ENCODE measurements at places on chromosomes 13 and 19.

DNA sequence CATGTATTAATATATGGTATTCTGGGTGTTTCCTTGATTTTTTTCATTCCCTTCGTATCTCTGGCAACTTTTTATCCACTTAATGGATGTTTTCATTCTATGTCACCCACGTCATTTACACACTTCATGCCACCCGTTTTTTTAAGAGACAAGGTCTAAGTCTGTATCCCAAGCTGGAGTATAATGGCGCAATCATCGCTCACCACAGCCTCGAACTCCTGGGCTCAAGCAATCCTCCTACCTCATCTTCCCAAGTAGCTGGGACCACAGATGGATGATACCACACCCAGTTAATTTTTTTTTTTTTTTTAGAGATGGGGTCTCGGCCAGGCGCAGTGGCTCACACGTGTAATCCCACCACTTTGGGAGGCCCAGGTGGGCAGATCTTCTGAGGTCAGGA lies 3.4 kb upstream of the VASP start:
- H3K4me3 ChIP-seq: no peak overlapping the region
- peaks cover 15% of the 10 kb centered on the region for H3K4me1 ChIP-seq
- no peaks in the 10 kb centered on the region for H3K36me3 ChIP-seq

DNA sequence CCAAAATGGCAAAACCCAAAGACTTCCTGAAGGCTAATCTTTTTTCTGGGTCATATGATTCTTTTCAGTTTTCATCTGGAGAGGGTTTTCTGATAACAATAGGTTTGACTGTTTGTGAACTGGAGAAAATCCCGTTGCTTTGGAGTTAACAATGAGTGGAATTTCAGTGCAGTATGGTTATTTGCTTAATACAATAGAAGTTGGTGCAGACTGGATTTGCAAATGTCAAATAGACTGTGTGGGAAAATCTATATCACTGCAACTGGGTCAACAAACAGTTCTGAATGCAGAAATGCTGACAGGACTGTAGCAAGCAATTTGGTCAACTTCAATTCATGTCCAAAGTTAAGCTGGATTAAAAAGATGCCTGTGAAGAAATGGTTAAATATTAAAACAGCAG lies 267.5 kb upstream of the ARGLU1 start:
- DNase-seq: no peak
- no peaks in the 10 kb centered on the region for H3K27me3 ChIP-seq
- H3K36me3 ChIP-seq: no peaks in the 10 kb centered on the region

DNA sequence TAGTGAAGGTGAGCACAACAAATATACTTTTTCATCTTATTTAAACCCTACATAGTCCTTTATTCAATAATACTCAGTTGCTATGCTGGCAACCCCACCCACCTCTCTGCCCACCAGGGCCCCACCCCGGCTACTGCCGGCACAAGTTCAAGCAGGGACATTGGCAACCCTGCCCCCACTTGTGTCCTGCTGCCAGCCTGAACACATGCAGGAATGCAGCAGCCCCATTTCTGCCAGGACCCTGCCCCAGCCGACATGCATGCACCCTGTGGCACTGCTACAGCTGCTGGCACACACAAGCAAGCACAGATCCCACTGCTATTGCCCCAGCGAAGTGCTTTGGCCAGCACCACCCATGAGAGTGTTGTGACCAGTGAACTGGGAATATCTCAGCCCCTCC lies 289.8 kb downstream of the COG6 start:
- no peaks in the 10 kb centered on the region for H3K27me3 ChIP-seq
- no peak for DNase-seq
- H3K27ac ChIP-seq: no peak overlapping the region
- no peaks in the 10 kb centered on the region for H3K36me3 ChIP-seq
- H3K4me1 ChIP-seq: no peaks in the 10 kb centered on the region
- no peak overlapping the region for H3K4me3 ChIP-seq

DNA sequence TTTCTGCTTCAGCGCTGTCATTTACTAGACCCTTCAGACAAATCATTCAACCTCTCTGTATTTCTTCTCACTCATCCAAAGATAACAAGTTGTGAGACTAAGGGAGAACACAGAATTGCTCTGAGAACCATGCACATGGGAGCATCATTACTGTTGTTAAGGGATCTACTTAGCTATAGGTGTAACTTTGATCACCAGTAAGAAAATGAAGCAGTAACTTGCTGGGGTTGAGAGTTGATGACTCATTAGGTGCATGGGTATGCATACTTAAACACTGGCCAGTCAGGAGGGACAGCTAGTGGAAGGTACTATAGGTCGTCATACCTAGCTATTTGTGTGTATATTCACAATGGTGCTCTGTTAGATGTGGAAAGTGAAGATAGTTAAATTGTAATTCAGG lies 61.5 kb downstream of the B3GLCT start:
- H3K27ac ChIP-seq: no peak overlapping the region
- no peak for DNase-seq
- H3K4me1 ChIP-seq: no peaks in the 10 kb centered on the region
- H3K36me3 ChIP-seq: peaks cover 4% of the 10 kb centered on the region
- no peak overlapping the region for H3K4me3 ChIP-seq

DNA sequence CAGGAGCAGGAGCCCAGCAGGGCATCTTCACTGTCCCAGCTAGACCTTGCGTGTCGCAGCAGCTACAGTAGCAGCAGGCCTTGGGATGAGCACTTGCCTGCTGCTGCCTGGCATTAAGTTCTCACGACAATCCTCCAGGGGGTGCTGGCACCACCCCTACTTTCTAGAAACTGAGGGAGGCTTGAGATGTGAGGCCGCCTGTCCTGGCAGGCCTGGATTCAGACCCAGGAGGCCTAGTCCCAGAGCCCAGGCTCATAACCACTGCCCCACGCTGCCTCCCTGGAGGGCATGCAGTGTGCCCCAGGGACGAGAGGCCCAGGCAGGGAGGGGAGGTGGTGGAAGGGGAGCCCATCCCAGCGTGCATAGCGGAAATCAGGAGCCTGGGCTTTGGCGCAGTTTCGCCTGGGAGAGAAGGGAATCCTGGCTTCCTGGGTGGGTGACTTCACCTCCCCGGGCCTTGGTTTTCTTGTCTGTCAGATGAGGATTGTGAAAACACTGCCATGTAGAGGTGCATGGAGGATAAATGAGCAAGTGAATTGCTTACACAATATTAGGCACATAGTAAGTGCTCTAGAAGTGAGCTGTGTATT lies 26.1 kb downstream of the PPP5C start:
- H3K36me3 ChIP-seq: peaks cover 16% of the 10 kb centered on the region
- DNase-seq: no peak
- H3K27ac ChIP-seq: no peak overlapping the region
- no peaks in the 10 kb centered on the region for H3K27me3 ChIP-seq
- H3K4me1 ChIP-seq: peaks cover 8% of the 10 kb centered on the region

- peaks cover 85% of the 10 kb centered on the region for H3K36me3 ChIP-seq
- no peaks in the 10 kb centered on the region for H3K27me3 ChIP-seq
- no peak overlapping the region for H3K4me3 ChIP-seq
- no peak for DNase-seq
These were observed 14.0 kb downstream of the SYMPK start for GRCh38 chr19:45848922-45849321.

DNA sequence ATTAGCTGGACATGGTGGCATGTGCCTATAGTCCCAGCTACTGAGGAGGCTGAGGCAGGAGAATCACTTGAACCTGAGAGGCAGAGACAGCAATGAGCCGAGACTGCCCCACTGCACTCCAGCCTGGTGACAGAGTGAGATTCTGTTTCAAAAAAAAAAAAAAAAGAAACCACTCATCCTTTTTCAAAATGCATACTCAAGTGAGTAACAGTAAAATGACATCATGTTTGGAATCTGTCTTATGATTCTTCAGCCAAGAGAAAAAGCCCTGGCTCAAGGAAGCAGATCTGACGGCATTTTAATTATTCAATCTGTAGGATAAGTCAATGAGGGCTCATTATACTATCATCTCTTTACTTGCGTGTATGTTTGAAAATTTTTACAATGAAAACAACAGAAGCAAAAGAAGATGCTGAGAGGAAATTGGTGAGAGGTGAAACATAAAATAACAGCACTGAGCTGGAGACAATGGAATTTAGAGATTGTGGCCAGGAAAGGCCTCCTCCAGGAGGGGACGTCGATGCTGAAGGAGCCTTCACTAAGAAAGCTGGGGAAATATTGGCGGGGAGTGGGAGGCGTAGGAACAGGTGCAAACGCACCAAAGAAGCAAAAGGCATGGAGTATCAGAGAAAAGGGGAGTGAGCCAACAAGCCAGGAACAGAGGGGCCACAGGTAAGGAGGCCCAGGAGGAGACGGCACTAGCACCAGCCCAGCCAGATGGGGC lies 12.9 kb upstream of the CCNE1 start:
- no peaks in the 10 kb centered on the region for H3K27me3 ChIP-seq
- H3K27ac ChIP-seq: no peak overlapping the region
- no peak for DNase-seq
- no peak overlapping the region for H3K4me3 ChIP-seq

GRCh38 chr13:97417698-97418097 lies 16.3 kb upstream of the RAP2A start:
- DNase-seq: no peak
- no peaks in the 10 kb centered on the region for H3K36me3 ChIP-seq
- H3K27ac ChIP-seq: no peak overlapping the region
- H3K27me3 ChIP-seq: no peaks in the 10 kb centered on the region
- no peak overlapping the region for H3K4me3 ChIP-seq

- H3K4me1 ChIP-seq: peaks cover 9% of the 10 kb centered on the region
- no peak overlapping the region for H3K27ac ChIP-seq
- no peak overlapping the region for H3K4me3 ChIP-seq
- H3K27me3 ChIP-seq: no peaks in the 10 kb centered on the region
These were observed 3.3 kb upstream of the MYADM start for GRCh38 chr19:53864308-53864836.

- no peak overlapping the region for H3K27ac ChIP-seq
- no peaks in the 10 kb centered on the region for H3K4me1 ChIP-seq
- H3K27me3 ChIP-seq: no peaks in the 10 kb centered on the region
- no peak overlapping the region for H3K4me3 ChIP-seq
These were observed 354.4 kb upstream of the DACH1 start for GRCh38 chr13:72221276-72221962.

DNA sequence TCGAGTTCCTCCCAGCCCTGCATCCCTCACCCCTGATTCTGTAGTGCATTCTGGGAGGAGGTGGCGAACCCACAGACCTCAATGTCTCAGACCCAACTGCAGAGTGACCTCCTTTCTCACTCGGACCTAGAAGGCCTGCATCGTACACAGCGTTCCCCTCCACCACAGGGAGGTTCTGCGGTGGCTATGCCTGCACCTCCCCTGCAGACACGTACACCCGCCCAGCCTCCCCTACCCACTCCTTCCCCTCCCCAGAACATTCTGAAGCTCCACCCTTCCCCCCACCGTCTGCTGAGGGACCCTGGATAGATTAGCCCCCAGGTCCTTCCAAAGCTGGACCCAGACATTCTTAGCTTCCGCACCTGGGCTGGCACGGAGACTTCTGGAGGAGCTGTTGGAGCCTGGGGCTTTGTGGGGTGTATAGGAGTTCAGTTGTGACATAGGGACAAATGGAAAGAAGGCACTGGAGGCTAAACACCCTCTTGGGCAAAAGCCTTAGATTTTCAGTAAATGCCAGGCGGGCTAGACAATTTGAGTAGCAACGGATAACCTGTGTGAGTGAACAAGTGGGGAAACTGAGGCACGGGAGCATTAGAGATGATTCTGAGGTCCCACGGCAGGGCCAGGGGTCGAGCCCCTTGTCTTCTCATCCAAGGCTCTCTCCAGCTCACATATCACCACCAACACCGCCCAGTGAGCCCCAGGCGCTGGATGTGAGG lies 420 bp upstream of the FSD1 start:
- H3K27ac ChIP-seq: no peak overlapping the region
- H3K4me3 ChIP-seq: no peak overlapping the region
- no peaks in the 10 kb centered on the region for H3K4me1 ChIP-seq
- H3K36me3 ChIP-seq: no peaks in the 10 kb centered on the region
- DNase-seq: no peak

DNA sequence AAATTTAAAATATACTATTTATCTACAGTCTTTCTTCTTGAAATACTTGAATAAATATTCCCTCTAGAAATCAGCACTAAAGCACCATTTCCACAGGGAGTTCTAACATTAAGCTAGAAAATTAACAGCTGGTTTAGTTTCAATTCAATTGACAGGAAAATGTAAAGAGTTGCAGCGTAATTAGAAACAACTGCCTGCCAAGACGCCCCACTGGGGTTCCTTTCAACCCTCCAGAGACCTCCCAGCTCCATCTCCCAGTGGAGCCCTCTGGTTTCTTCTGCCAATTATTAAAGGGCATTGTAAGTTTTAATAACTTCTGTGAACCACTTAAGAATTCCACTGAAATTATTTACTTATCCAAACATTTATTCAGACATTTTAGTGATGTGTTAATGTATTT lies 4.2 kb downstream of the GJA3 start:
- H3K36me3 ChIP-seq: no peaks in the 10 kb centered on the region
- peaks cover 17% of the 10 kb centered on the region for H3K4me1 ChIP-seq
- no peak overlapping the region for H3K27ac ChIP-seq
- H3K4me3 ChIP-seq: no peak overlapping the region

GRCh38 chr13:114212158-114212495 lies 22.6 kb upstream of the CDC16 start:
- H3K4me1 ChIP-seq: no peaks in the 10 kb centered on the region
- DNase-seq: peak; percentile 1
- no peaks in the 10 kb centered on the region for H3K36me3 ChIP-seq
- no peaks in the 10 kb centered on the region for H3K27me3 ChIP-seq

DNA sequence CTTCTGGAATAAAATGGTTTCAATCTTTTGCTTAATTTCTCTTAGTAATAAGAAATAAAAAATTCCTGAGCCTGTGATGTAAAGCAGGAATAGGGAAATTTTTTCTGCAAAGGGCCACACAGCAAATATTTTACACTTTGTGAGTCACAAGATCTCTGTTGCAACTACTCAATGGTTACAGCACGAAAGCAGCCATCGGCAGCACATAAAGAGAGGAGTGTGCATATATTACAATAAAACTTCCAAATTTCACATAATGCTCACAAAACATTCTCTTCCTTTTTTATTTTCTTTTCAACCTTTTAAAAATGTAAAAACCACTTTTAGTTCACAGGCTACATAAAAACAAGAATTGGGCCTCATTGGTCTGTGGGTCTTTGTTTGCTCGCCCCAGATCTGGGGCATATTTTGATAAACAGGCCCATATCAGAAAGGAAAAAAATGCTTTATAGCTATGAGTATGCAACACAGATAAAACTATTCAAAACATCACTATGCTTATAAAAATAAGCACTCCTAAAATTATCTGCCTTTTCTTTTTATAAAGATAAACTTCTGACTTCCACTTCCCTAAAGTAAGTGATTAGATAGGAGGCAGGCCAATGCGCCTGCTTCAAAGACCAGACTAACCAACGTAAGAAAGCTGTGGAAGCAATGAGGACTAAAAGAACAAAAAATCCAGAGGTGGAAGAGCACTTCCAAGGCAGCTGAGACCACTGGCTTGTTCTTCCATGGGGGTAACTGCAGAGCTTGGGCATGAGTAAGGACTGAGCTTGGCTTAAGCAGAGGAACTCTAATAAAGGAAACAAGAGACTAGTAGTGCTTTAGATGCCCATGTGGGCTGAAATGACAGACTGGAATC lies 26.5 kb downstream of the MYCBP2 start:
- no peaks in the 10 kb centered on the region for H3K27me3 ChIP-seq
- H3K27ac ChIP-seq: no peak overlapping the region
- no peaks in the 10 kb centered on the region for H3K36me3 ChIP-seq
- no peak for DNase-seq
- no peak overlapping the region for H3K4me3 ChIP-seq

All from liver (tissue), 10 donors.